ENCODE measurements at places on chromosomes 6 and 20.

DNA sequence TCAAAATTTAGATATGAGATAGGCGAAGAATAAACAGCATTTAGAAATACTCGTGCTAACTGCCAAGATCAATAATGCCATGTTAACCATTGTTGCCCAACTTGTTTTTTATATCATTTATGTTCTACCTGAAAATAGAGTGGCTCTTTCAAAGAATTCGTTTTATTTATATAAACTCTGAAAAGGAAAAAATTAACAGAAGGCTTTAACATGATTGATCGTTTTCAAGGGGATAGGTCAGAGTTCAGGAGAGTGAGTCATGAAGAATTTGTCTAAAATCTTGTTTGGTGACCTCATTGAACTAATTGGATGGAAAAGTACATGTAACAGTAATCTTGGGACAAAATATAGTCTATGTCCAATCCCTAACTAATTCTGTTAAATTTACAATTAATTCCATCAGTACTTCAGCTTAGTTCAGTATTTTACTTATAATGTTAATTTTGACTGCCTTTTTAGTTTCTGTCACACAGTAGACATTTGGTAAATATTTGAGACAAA lies 11.1 kb upstream of the ELOVL2 start:
- DNase-seq, result no peak

DNA sequence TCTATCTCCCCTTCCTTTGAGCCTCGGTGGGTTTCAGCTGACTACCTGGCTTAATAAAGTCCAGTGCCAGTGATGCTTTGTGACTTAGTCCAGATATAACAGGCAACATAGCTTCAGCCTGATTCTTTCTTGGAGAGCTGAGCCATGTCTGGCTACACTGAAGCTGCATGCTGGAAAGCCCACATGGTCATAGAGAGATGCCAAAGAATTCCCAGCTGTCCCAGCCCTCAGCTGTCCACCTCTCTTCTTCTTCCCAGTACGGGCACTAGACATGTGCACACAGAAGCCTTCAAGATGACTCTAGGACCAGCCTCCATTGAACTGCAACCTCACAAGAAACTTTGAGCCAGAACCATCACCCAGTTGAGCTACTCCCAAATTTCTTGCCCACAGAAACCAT lies 154.1 kb upstream of the MYLIP start:
- DNase-seq, result no peak

DNA sequence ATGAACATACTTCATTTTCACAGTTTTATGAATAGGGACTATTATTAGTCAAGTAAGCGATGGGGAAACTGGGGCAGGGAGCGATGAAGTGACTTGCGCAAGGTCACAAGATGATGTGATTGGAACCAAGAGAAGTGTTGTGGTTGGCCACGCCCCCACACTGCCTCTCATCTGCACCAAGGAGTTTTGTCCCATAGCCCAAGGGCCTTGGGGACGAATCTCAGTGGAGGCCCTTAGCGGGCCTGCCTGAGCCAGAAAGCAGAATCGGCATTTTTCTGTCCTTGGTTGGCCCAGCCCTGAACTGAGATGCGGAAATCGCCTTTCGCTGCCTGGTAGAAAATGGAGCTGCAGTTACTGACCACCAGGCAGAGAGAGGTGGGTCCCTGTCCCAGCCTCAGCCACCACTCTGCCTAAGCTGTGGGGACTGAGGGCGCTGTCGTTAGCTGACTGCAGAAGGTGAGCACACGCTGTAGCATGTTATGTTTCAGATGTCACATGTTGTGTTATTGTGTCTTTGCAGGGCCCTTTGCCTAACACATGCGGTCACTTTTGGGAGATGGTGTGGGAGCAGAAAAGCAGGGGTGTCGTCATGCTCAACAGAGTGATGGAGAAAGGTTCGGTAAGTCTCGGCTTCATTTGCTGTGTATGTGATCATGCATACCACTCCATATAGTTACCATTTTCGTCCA lies 57.8 kb downstream of the PTPN1 start:
- peak; percentile 82 for DNase-seq

GRCh38 chr20:56702931-56703840 lies 74.1 kb downstream of the TFAP2C start:
- DNase-seq, result no peak

GRCh38 chr6:168884646-168885086 lies 369.0 kb downstream of the THBS2 start:
- peak; percentile 83 for DNase-seq

All from suppressor macrophage (primary cell).